SJCRH30 (cell line): ENCODE measurements at places on chromosomes 1 and 21. TPM values are rescaled to one million over a fixed set of nuclear protein-coding genes. Genes with fewer than 3 reads are reported as not detected.
A peak's percentile ranks its signal among the peaks of the same experiment; 100 is the strongest.

DYNLT5 gene
- total RNA-seq: not detected in 2 replicates

GRCh38 chr1:47849591-47850261 is 147.5 kb downstream of the TRABD2B start:
- no peak for DNase-seq

DNA sequence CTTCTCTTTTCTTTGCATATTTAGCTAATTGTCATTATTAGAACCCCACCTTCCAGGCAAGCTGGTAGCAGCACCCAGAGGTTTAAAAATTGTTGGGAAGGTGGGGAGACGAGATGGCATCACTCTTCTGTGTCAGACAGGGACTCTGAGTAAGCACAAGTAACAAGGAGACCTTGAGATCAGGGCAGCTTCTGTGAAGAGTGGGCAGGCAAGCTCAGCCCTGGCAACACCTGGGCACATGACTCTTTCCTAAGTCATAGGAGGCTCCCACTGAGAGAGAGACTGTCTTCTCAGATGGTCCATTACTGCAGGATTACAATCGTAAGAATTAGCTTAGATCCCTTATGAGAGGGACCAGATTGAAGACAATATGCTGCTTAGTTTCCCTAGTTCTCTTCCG is 183.5 kb downstream of the BRINP2 start:
- no peak for DNase-seq

DNA sequence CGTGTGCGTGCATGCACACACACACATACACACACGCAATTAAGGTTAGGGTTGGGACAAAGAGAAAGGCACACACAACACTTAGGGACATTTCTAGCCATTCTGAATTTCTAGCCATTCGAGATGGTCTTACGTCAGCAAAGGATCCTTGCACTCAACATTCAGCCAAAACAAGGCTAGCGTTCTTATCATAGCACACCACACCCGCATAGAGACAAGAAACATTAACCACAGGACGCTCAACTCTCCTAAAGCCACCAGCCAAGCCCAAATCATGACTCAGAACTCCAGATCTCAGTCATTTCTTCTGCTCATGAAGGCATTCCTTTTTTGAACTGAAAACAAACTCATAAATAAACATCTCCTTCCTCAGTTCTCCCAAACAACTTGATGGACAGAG is 106.8 kb downstream of the LMO4 start:
- DNase-seq: no peak

DNA sequence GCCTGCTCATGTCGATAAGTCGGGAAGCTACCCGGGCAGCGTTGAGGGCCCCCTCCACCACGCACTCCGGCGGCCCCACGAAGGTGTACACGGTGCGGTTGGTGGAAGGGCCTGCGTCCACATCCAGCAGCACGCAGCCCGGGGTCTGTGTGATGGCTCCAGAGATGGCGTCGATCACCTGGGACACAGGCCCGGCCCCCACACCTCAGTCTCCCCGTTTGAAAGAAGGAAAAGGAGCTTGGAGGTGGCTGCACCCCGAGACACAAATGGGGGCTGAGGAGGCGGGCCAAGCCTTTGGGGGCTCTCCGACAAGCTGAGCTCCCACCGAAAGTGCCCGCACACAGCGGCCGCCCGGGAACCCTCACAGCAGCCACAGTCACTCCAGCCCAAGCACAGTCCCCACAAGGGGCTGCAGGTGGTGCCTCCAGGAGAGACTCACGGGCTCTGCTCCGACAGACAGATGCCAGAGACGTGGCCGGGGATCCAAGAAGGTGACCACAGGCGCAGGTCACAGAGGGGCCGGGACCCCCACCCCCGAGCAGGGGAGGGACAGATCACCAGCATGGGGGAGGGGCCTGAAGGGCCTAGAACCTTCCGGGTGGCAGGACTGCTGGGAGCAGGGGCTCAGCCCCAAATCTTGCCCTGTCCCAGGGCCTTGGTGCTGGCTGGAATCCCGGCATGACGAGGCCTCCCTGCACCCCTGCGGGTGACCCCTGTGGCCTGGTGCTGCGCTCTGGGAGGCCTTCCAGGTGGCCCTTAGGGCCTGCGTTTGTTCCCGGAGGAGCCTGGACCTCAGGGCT is 1.0 kb downstream of the FTCD start:
- DNase-seq: no peak

GRCh38 chr21:17988102-17988437 is 168.9 kb upstream of the C21orf91 start:
- DNase-seq: no peak

DNA sequence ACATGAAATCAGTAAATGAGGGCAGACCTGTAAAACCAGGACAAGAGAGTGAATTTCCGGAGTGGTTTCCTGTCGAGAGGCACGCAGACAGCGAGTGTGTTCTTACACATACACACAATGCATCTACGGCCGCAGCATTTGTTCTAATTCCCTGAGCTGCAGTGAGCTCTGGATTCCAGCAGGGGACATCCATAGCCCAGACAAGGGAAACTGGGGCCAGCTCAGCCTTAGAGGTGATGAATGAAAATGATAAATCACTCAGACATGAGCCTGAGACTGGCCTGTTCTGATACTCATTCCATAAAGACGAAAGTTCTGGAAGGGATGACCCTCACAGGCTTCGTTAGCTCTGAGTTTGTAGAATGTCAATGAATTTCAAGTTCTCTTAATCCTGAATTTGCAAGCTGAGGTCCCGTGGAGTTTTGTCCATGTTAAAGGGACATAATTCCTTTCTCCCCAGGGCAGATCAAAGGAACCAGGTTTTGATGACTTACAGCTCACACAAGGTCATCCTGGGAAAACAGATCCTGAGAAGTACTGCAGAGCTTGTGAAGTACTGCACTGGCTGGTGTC is 207.9 kb upstream of the C1orf87 start:
- DNase-seq: peak; percentile 89

DNA sequence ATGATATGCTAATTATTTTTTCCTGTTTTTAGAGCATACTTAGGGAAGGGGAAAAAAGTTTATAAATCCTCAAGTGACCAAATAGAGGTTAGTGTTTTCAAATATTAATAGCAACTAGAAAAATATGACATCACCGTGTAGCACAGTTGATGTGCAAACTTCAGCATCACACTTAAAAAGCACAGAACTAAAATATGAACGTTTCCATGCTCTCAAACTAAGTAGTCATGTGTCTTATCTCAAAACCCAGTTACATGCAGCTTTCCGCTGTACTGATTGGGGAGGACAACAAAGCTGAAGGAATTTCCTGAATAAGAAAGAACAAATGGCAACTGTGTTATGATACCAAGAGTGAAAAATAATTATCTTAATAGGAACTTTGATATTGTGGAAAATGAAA is 903.7 kb downstream of the ADGRL2 start:
- DNase-seq: no peak

DNA sequence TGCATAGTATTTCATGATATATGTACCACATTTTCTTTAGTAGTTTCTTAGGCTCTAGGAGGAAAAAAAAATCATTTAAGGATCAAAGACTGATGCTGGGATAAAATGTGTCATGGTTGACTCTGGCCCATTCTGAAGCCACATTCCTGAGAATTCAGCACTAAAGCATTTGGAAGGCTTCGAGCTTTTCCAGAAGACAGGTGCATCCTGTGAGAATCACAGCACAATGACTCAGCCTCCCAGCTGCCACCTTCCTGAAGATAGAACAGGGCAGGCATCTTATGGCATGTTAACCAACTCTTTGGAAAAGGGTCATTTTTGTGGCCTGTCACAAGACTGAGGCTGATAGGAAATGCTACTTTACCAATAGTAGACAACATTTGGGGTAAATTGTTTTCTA is 359.9 kb downstream of the PCP4 start:
- peak; percentile 53 for DNase-seq

DNA sequence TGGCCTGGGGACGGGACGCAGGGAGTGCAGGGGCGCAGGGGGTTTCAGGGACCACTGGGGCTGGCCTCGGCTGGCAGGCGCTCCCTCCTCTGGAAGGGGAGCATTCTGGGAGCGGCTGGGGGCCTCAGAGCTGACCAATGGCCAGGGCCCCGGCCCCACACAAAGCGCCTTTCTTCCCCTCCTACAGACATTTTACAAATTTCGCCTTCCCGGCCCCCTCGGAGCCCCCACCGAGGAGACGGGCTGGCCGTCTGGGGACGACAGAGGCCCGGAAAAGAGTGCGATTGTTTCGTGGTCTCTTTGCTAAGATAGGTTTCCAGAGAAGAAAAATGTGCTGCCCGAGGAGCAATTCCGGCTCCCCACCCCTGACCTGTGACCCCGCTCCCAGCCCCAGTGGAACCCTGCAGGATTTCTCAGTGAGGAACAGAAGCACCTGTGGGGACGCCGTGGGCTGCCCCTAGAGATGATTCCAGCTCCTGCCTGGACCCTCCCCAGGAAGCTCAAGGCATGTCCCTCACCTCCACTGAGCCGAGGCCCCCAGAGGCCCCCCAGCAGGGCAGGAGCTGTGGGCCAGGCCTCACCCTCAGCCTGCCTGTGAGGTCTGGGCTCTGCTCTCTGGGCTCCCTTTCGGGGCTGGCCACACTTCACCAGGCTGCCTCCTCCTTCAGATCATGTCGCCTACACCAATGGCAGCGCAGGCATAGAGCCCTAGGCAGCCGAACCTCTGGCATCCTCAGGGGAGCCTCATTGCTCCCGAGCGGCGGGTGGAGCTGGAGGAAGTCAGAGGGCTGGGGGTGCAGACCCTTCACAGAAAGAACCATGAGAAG is 15.0 kb upstream of the PLEKHG5 start:
- no peak for DNase-seq
